ENCODE measurements at places on chromosomes 1 and 21.

DNA sequence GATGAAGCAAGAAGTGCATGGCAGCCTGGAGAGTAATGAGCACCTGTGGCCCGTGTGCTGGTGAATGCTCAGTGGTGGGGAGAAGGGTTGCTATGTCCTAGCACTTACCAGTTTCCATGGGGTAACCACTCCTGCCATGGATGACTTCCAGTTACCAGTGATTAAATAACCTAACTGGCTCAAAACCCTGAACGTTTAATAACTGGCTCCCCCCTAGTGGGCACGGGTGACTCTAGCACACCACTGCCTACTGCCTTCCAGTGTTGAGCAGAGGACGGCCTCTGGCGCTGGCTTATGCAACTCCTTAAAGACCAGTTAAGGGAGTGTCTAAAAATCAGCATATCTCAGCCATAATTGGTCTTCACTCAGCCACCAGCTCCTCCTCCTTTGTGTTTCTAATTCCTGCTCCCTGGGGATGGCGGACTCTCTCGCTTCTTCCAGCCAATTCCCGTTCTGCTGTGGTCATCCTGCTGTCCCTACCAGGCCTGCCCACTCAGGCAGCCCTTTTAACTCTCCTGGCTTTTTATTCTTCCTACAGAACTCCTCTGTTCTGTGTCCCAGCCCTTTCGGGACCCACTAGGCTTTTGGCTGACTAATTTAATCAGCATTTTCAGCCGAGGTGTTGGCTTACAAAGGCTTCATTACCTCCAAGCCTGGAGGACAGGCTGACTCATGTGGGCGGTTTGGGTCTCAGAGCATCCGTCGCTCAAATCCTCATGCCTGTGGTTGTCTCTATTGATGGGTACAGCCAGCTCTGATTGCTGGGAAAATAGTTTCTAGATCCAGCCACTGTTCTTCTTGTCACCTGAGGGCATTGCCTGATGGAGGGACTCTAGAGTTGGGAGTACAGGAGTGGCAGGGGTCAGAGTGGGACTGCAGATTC lies 332.4 kb downstream of the CAMTA1 start:
- DNase-seq: no peak

- DNase-seq: no peak
Observed at GRCh38 chr1:117753652-117754051, 147.8 kb downstream of the TENT5C start.

GRCh38 chr1:111814642-111815041 lies 58.9 kb downstream of the DDX20 start:
- DNase-seq: no peak

DNA sequence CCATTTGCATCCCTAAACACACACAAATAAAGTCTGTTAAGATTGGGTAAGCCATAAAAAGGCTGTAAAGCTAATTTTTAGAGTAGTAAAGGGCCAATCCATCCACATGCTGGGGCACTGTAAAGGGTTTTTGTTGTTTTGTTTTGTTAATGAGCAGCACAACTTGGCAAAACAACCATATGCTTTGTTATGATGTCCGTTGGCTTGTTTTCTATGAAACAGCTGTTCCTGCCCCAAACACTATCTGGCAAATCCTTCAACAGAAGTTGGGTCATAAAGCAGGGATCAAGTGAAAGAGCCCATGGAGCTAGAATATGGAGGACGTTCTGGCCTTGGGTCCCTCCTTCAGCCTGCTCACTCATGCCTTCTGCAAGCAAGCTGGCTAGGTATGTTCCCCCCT lies 183.6 kb downstream of the APP start:
- DNase-seq: no peak

- DNase-seq: no peak
Observed at GRCh38 chr1:225378880-225379279, 49.0 kb downstream of the LBR start.

Measured in activated naive CD4-positive, alpha-beta T cell (primary cell).